NCI-H460 (cell line): ENCODE measurements at places on chromosomes 1 and 21.

DNA sequence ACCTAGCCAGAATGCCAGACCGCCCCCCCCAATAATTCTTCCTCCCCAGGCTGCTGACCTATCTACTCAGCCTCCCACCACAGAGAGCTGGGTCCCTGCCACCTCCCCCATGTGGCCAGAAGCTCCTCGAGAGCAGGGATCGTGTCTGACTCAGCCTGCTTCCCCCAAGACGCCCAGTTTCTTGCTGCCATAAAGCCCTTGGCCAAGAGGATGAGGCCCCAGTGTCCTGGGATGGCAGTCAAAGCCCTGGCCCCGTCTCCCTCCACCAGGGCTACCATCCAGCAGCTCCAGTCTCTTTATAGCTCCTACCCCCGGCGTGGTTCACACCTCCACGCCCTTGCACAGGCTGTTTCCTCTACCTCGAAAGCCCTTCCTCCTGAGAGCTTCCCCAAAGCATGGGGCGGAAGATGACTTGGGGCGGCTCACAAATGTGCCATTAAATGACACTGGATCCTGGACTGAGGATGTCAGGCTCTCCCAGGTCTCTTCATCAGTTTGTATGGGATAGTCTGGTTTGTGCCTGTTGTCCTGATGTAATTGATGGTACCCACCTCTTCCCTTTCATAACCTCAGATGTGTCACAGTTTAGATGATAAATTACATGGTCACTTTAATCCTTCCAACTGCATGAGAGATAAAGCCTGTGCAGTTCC is 13.2 kb downstream of the ADGRB2 start:
- DNase-seq: no peak

DNA sequence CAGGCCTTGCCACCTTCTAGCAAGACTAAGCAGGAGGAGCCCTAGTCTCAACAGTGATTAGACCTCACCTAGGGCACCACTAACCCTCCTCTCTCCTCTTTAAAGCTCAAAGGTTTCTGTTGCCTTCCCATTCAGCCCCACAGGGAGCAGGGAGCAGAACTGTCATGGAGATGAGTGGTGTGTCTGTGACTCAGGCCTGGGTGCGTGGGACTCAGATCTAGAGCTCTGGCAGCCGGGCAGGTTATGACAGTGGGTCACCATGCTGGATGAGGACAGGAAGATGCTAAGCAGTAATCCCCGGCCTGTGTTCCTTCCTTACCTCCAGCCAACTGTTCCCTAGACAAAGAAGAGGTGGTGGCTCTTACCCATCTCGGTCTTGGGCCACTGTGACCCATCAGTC is 60.1 kb upstream of the COA6 start:
- no peak for DNase-seq

DNA sequence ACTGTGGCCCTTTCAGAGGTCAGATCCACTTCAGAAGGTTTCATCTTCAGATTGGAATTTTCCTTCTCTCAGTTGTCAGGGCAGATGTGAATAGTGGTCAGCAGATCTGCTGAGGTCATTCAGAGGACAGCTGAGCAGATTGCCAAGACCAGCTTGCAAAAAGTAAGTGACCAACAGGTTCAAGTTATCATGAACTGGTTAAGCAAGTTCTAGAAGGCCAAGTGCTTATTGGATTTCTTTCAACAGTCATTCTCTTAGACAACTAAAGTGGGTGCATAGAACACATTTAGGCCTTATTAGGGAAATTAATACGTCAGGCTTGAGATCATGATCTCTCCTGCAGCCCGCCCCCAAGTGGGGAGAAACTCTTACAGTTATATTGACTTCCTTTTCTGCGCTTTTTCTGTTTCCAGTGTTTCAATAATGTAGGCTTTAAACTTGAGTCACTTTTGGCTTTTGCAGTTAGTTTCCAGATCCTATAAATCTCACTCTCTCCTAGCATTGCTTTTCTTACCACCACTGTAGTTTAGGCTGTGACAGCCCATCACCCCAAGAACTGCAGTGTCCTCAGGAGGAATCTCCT is 96.4 kb downstream of the C1orf21 start:
- DNase-seq: no peak

- DNase-seq: no peak
Observed at GRCh38 chr1:161921990-161922389, 101.7 kb downstream of the OLFML2B start.

DNA sequence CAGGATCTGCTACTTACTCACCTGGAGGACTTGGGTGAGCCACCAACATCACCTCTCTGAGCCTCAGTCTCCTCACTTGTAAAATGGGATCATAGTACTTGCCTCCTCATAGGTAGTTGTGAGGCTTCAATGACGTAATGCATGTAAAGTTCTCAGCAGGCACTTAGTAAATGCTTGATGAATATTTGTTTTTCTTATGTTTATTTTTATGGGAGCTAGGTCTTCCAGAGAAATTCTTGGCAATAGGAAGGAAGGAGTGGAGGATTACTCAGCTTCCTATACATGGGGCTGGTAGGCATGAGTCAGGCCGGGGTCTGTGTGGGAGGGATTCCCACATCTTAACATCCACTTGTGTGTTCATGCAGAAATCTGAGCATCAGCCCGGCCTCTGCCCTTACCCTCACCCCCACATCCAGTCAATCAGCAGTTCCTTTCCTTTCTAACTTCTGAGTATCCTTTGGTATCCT is 95.4 kb upstream of the USP24 start:
- DNase-seq: peak; percentile 81

GRCh38 chr1:241738284-241739078 is 86.4 kb downstream of the WDR64 start:
- DNase-seq: no peak

DNA sequence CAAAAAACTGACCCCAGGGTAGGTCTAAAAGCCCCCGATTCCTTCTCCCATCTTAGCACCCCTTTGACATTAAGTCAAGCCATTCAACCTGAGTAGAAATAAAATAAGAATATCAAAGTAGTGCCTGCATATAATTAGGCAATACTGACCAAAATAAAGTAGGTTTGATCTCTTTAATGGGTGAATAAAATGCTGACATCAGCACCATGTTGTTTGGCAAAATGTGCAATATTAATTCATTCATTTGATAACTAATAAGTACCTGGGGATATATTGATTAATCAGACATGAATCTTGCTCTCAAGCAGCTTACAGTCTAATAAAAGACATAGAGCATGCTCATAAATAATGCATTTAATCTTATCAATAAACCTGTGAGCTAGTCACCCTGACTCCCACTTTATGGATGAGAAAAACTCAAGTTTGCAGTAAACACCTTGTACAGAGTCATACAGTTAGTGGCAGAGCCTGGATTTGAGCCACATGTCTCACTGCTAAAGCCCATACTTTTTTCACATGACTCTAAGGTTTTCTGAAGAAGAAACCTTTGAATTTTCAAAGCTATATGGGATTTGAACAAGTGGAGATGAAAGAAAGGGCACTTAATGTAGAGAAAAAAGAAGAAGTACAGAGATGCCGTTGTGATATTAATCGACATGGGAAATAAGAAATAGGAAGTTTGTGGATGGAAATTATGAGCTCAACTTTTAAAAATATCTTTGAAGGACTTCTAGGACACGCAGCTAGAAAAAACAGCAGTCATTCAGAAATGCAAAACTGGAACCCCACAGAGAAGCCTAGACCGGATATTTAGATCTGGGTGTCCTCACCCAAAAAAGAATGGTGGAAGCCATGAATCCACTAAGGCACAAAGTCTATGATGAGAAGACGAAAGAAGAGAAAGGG is 183.9 kb downstream of the TOMM20 start:
- no peak for DNase-seq

DNA sequence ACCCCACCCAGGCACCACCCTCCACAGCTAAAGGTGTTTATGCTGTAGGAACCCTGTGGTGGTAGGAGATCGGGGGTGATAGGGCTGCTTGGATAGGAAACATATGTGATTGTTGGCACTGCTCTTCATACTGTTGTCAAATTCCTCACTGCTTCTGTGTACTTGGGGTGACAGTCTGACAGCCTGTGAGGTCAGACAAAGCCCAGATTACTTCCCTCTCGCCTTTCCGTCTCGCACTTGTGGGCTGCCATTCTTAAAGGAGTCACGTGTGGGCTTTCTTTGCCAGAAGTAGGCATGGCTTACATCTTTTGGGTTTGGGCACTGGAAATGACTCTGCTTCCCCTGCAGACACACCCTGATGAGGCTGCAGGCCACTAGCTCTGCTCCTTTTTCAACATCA is 363.8 kb downstream of the DISC1 start:
- DNase-seq: no peak

GRCh38 chr1:173275496-173275895 is 68.4 kb upstream of the TNFSF4 start:
- no peak for DNase-seq

- DNase-seq: no peak
Observed at GRCh38 chr1:37479255-37480124, 5.1 kb downstream of the ZC3H12A start.

- DNase-seq: peak; percentile 86
Observed at GRCh38 chr1:41003640-41004220, 17.8 kb downstream of the SLFNL1 start.

DNA sequence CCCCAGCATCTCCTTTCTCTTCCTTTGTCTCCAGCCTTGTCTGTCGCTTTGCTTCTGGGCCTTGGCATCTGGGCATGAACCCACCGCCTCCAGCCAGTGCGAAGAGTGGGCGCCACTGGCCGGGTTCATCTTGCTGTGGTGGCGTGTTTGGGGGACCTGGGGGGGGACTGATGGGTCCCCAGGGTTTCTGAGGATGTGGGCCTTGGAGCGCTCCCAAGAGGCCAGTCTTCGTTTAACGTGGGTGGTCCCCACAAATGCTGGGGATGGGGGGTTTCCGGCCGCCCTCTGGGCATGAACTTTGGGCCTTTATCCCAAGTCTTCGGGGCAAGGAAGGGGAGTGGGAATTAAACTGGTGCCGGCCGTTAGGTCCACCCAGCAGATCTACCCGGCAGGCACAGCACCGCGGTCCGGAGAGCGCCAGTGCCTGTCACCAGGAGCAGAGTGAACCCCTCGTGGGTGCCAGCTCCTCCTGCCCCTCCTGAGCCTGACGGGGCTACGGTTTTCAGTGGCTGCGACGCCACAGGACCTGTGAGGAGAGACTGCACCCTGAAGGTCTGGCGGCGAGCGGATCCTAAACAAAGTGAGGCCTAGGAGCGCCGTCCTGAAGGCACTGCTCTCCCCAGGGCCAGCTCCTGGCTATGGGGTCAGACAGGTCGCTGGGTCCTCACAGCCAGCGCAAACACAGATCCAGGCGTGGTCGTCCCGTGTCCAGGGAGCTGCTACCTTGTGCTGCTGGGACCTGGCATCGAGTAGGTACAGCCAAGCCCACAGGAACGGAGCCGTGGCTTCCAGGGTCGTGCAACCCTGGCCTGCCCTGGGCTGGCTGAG is 12.1 kb upstream of the C1orf174 start:
- no peak for DNase-seq

- DNase-seq: no peak
Observed at GRCh38 chr1:114011796-114012195, 32.5 kb downstream of the OLFML3 start.

DNA sequence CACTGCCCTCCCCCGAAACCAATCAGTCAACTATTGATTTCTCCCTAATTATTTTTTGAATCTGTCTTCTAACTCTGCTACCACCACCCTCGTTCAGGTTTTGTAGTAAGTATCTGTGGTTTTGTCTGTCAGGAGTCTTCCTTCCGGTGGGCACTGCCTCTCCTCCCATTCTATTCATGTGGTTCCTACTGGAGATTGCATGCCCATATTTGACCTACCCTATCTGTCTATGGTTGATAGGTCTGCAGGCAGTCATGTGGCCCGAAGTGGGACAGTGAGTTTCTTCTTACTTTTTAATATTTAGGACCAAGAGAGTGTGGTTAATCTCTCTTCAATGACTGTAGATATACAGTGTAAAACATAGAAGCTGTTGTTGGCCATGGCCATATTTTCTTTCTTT is 17.8 kb upstream of the MAST2 start:
- no peak for DNase-seq

DNA sequence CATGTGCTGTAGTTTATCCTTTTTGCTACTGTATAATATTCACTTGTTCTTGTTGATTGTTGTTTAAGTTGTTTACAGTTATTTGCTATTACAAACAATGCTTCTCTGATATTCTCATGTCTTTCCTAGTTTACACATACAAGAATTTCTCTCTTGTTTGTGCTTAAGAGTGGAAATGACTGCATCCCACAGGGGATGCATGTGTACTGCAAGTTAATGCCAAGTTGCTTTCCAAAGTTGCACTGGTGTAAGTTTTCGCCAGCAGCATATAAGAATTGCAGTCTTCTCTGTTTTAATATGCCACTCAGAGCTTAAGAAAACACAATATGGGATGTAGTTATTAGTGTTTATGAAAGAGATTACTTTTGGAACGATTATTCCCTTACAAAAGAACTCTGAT is 97.7 kb downstream of the NEK7 start:
- peak; percentile 54 for DNase-seq

DNA sequence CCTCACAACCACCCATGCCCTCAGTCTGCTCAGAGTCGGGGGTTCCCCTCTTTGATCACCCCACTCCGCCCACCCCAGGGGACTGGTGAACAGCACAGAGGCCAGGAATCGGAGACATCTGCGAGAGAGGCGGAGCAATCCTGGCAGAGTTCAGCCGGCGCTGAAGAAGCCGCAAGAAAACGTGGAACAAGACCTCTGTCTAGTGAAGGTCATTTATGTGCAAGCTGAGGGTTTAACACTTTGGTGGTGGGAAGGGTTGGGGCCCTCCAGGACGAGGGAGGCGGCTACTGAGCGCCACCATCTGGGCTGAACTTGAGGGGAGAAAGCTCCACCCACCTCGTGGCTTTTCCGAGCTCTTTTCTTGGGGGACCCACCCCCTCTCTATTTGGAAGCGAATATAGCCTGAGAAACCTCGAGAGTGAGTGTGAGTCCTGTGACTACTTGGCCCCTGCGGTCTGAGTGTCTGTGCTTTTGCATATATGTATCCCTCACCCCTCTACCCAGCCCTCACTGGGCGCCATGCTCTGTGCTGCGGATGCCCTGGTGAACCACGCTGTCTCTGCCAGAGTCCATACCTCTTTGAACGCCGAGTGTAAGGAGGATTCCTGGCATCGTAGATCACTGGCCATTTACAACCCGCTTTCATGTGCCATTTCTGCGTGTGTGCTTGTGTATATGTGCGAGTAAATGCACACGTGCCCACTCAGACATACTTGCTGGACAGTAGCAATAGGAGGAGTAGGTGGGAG is 1.2 kb upstream of the EPHA10 start:
- DNase-seq: no peak

GRCh38 chr1:232675260-232675659 is 45.3 kb upstream of the SIPA1L2 start:
- no peak for DNase-seq

DNA sequence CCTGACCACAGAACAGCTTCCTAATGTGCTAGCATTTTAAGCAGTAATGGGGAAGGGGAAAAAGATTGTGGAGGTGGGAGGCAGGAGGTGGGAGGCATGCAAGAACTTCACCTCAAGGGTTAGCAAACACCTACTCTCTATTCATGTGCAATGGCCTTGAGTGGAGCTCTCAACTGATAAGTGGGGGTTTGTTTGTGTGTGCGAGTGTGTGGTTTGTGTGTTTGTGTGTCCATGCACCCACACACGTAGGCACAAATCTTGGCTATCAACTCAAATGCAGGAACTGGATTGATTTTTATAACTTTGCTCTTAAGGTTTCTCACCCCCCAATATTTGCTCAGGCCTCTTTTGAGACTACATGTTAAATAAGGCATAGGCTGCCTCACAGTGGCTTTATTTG is 78.6 kb downstream of the SYT6 start:
- DNase-seq: no peak
